ENCODE measurements at places on chromosomes 3 and 15.

GRCh38 chr15:86076468-86076867 is 3.2 kb upstream of the AGBL1 start:
- no peak for DNase-seq

DNA sequence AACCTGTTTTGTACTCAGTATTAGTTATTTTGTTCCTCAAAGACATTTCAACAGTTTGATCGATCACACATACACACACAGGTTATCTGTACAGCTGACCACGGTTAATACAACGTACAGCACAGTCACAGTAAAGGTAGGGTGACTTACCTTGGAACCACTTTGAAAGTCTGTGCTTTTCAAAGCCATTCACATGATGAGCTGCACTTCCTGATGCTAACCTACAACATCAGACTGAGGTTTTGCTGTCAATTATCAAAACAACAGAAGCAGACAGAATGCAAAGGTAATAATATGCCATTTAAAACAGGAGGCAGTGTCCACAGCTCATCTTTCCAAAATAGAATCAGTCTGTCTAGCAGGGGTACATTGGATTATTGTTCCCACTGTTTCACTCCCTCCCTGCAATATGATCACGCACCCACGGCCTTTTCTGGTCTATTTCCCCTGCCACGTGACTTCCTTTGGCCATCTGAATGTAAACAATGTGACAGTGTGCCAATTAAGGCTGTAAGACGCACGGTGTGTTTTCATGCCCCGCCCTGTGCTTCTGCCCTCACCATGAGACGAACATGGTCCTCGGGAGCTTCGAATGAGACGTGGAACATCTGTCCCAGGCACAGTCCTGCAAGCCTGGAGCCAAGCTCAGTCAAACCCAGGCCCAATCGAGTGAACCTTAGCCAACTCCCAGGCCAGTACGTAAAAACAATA is 102.4 kb downstream of the FMN1 start:
- DNase-seq: no peak

- DNase-seq: no peak
These were observed 10.0 kb downstream of the LSG1 start for GRCh38 chr3:194661946-194662345.

- DNase-seq: no peak
These were observed 18.1 kb upstream of the ALDH1A3 start for GRCh38 chr15:100861511-100861991.

- no peak for DNase-seq
These were observed 82.6 kb downstream of the PDZRN3 start for GRCh38 chr3:73542136-73542535.

DNA sequence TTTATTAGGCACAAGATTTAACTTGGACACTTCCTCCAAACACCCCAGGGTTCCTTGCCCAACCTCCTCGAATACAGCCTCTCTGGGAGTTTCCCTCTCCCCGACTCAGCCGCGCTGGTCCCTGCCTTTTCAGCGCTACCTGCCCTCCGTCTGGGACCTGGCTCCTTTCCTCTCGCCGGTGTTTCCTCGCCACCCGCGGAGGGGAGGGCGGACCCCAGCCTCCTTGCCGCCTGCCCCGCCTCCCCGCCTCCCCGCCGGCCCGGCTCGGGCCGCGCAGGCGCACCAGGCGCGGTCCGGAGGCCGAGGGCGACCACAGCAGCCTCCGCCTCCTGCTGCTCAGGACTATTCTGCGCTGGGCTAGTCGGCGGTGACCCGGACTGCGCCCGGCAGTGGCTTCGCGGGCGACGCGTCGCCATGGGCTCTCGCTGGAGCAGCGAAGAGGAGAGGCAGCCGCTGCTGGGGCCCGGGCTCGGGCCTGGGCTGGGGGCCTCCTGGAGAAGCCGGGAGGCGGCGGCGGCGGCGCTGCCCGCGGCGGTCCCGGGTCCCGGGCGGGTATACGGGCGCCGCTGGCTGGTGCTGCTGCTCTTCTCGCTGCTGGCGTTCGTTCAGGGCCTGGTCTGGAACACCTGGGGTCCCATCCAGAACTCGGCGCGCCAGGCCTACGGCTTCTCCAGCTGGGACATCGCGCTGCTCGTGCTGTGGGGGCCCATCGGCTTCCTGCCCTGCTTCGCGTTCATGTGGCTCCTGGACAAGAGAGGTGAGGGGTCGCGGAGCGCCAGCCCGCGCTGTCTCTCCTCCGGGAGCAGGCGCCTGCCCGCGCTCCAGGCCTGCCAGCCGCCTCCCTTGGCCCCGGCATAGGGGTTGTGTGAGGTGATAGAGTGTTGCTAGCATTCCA is at the start of gene SLC49A4:
Gene SLC49A4 (plus strand): TSS at position 291 of the 895 bp plus-strand sequence. CDS start 124 bp downstream, at position 415.
- peak; percentile 49 for DNase-seq

DNA sequence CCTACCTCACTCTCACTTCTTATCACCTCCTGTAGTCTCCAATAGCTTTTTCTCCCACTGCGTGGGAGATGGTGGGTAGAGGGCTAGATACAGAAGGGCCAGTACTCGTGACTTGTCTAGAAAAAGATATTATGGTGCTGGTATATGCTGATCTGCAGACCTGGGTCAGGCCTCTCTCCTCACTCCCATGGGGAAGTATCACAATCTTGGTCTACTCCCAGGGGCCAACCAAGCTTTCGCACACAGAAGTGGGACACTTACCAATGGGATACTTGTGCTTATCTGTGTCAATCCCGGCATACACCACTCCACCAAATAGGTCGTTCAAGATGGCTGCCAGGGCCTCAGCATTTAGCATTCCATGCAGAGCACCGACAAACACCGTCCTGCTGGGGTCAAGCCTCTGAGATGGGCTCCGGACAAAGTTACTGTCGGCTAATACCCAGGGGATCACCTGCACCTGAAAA is 9.0 kb upstream of the RPS17 start:
- no peak for DNase-seq

GRCh38 chr3:172536505-172536904 is 13.3 kb upstream of the TNFSF10 start:
- DNase-seq: no peak

- no peak for DNase-seq
These were observed 403.3 kb upstream of the THBS1 start for GRCh38 chr15:39177561-39177960.

- no peak for DNase-seq
These were observed 7.0 kb downstream of the SFMBT1 start for GRCh38 chr3:53038679-53039375.

DNA sequence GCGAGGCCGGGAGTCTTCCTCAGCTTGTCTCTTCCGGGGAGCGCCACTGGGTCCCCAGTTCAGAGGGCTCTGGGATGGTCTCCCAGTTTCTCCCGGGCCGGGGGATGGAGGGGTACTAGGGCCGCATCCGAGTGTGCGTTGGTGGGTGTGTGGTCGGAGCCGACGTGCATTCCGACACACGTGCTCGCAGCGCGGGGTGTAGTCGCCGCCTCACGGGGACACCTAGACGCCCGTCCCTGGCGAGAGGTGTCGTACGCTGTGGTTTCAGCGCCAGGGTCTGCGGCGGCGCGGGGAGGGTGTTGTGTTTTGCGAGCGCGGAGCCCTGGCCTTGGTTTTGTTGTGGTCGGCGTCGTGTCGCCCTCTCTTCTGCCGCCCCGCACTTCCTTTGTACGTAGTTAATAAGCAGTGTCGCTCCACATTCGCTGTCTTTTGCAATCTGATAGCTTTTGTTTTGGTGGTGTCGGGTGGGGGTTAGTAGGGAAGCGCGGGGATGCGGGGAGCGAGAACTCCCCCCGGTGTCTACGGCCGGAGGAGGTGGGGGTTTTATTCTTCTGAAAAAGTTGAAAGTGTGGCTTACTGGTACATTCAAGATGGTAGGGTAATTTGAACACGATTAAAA is 2.2 kb downstream of the IGF1R start:
- peak; percentile 30 for DNase-seq

DNA sequence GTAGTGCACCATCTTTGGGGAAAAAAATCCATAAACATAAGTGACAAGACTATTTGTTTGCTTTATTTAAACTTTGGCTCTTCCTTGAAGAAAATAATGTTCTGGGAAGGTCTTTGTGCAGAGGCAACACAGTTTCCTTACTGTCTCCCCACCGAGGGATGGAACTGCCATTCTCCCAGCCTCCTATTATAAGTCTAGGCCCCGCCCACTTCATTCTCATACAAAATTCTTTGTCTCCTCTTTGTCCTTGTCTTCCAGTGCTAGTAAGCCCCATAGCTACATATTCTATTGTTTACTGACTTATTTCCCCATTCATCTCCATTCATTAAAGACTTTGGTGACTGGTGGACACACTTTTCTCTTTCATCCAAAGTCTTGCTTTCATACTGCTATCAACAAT is 316.5 kb upstream of the ROBO2 start:
- no peak for DNase-seq

All from amniotic epithelial cell (primary cell).